ENCODE measurements at places on chromosomes 2 and 18.

DNA sequence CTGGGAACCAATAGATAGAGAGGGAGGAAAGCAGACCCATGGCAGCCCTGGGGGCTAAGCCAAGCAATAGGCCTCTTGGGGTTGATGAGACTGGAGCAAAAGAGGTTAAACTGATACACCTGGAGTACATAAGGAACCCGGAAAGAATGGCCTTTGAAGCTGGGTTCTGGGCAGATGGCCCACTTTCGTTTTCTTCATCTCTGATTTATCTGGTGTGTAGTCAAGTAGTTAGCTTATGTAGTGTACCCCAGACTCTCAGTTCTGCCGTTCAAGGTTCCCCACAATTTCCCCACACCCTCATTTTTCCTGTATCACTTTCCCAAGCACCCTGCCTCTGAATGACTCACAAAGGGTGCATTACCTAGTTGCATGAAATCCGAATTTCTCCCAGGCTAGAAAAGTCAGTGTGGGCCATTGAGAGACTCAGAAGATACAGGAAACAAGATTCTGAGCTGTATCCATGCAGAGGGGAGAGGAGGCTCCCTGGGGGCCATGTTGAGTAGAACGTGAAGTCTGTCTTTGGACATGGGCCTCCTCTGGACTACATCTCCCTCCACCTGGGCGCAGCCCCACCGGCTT is 235.0 kb downstream of the LOXHD1 start:
- DNase-seq = no peak

DNA sequence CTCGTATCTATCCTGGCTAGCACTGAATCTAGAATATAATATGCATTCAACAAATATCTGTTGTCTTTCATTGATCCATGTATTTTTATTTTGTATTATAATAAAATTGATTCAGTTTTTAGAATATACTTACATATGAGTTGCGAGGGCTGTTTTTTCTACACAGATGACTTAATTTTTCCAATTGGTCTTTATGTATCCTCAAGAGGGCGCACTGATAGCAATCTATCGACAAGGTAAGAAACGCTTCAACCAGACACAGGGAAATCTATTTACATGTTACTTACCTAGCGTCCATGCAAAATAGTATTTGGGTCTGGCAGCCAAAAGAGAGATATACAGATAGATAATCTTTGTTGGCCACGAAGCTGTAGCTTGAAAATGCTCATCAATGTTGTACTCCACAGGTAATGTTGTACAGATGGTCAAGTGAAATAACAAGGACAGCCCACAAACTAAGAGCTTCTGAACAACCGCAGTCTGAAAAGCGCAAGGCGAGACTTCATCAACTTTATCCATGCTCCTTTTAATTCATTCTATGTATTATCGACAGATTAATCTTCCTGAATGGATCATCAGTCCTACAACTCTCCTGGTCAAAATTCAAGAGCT is 35.5 kb upstream of the KIDINS220 start:
- DNase-seq = no peak

GRCh38 chr2:171530378-171530777 is 8.1 kb downstream of the CYBRD1 start:
- DNase-seq = no peak

DNA sequence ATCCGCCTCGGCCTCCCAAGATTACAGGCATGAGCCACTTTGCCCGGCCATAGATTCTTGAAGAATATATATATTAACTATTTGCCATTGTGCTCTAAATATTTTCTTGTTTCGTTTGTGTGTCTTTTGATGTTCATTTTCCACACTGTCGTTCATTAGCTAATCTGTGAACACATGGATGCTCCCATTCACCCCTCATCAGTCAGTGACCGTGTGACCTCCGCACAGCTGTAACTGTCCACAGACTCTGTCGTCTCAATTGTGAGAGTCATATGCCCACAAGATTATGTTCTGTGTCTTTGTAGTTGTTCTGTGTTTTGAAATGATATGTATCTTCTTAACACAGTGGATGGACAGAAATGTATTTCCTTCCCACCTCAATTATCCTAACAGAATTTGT is 29.6 kb downstream of the RAMP1 start:
- no peak for DNase-seq

DNA sequence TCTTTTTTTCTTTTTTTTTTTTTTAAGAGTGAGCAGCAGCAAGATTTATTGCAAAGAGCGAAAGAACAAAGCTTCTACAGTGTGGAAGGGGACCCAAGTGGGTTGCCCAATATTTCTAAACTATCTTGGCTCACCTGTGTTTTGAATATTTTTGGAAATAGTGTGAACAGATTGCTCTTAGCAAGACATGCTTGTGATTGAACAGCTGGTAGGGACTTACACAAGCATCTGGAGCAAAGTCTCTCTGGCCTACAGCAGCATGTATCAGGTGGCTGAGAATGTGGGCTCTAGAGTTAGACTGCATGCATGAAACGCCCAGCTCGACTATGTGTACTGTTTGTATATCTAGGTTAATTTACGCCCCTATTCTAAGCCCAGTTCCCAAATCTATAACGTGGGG is 40.3 kb upstream of the FBXO11 start:
- DNase-seq = no peak

- no peak for DNase-seq
These were observed 68.2 kb upstream of the MBOAT2 start for GRCh38 chr2:9071584-9072124.

DNA sequence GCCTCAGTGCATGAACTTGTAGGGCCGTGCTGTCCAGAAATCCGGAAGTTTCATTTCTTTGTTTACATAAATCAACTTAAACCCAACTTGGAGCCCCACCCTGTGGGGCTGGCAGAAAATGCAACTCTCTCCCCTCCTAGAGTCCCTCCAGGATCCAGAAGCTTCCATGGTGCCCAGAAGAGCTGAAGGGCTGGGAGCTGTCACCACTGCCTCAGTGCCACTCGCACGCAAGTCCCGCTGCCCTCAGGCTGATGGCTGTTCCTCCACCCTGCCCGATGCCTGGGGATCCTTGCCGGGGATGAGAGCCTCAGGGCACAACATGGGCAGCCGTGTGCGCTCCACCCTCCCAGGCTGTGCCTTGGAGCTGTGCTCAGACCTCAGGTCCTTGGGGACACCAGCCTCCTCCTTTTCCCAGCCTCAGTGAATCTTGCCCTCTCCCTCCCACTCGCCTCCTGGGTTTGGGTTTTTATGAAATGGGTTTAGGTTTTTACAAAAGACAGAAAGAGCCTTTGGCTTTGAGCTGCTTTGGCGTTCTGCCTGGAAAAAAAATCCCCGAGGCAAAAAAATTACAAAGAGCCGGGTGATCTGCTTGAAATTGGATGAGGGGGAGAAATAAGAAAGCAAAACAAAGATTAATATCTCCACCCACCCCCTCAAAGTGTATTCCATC is 155.2 kb downstream of the TWIST2 start:
- no peak for DNase-seq

GRCh38 chr2:223230352-223230751 is 178.4 kb downstream of the KCNE4 start:
- DNase-seq = no peak

- no peak for DNase-seq
These were observed 17.7 kb downstream of the PAX8 start for GRCh38 chr2:113260991-113261390.

GRCh38 chr2:73614997-73615396 is 27.2 kb downstream of the NAT8 start:
- no peak for DNase-seq

DNA sequence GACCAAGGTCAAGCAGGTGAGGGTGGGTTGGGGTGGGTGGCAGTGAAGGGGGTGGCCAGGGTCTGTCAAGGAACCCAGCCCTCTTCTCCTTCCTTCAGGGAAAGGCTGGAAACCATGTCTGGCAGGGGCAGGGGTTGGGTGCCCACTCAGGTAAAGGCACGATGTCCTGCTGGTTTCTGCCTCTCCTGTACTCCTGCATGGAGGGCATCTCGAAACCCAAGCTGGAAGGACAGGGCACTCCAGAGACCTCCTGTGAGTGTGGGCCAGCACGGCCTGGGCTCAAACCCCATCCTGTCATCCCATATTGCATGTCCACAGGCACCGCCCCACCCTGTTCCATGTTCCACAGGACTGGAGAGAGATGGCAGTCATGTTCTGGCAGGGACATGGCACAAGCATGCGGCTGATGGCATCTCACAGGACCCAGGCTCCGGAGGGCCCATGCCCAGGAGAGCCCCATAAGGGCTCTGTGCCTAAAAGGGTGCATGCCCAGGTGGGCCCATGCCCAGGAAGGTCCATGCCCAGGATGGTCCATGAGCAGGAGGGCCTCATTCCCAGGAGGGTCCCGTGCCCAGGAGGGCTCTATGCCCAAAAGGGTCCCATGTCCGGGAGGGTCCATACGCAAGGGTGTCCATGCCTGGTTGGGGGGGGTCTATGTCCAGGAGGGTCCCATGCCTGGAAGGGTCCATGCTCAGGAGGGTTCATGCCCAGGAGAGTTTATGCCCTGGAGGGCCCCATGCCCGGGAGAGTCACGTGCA is 6.4 kb downstream of the GPR35 start:
- no peak for DNase-seq

DNA sequence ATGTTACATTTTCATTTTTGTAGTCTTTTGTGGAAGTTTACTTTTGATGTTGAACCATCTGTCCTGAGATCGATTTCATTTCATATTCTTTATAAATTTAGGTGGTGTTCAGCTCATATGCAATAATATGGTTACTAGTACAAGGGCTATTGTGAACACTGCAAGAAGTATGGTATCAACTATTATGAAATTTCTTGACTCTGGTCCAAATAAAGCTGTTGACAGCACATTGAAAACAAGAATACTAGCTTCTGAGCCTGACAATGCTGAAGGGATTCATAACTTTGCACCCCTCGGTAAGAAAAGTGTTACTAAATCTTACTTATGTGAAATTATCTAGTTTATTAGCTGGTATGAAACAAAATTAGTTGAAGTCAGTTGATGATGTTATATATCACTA is 124.9 kb upstream of the TTC27 start:
- no peak for DNase-seq

GRCh38 chr2:218960309-218961165 is 1.1 kb downstream of the CDK5R2 start:
- DNase-seq = no peak

DNA sequence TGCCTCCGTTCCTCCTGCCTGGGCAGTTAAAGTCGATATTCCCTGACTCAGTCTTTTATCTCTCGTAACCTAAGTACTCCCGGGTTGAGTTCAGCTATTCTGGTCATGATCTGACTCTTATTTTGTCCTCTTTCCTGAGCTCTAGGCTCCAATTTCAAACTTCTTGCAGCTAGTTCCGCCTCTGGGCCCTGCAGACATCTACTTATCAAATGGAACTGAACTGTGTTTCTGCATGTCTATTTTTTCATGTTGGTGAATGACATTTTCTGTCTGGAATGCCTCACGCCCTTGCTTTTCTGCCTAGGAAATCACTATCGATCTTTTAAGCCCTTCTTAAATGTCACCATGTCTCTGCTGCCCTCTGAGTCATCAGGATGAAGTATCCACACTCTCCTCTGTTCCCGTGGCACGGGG is 101.5 kb downstream of the VAPA start:
- DNase-seq = no peak

GRCh38 chr18:33837191-33837590 is 259.2 kb downstream of the ASXL3 start:
- DNase-seq = no peak

GRCh38 chr18:58805467-58806187 is 59.0 kb upstream of the ZNF532 start:
- no peak for DNase-seq

- DNase-seq = no peak
These were observed 1.1 kb downstream of the ID2 start for GRCh38 chr2:8682719-8683667.

DNA sequence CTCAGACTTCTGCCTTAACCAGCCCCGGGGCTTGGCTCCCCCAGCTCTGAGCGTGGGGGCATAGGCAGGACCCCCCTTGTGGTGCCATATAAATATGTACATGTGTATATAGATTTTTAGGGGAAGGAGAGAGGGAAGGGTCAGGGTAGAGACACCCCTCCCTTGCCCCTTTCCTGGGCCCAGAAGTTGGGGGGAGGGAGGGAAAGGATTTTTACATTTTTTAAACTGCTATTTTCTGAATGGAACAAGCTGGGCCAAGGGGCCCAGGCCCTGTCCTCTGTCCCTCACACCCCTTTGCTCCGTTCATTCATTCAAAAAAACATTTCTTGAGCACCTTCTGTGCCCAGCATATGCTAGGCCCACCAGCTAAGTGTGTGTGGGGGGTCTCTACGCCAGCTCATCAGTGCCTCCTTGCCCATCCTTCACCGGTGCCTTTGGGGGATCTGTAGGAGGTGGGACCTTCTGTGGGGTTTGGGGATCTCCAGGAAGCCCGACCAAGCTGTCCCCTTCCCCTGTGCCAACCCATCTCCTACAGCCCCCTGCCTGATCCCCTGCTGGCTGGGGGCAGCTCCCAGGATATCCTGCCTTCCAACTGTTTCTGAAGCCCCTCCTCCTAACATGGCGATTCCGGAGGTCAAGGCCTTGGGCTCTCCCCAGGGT is 5.5 kb downstream of the CTDSP1 start:
- no peak for DNase-seq

GRCh38 chr18:58054041-58054781 is 10.2 kb downstream of the NEDD4L start:
- no peak for DNase-seq

DNA sequence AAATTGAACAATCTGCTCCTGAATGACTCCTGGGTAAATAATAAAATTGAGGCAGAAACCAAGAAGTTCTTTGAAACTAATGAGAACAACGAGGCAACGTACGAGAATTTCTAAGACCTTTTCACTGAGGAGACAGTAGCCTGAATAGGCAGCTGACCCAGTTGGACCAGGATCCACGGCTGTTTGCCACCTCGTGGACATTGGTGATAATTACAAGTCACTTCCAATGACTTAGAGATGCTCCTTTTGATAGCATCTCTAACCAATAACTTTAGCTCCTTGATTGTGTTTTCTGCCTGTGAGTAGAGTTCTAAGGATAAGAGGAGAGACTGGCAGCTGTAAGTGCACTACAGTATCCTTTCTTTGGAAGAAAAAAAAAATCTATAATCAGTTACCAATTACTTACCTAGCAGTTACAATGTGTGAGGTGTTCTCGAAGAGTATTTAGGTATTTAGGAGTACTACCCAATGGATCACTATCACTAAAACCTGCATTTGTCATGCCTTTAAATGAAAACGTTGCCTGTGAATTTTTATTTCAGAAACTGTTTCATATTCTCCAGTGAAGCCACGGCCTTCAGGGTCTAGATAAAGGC is 31.3 kb upstream of the CNTNAP5 start:
- DNase-seq = no peak

DNA sequence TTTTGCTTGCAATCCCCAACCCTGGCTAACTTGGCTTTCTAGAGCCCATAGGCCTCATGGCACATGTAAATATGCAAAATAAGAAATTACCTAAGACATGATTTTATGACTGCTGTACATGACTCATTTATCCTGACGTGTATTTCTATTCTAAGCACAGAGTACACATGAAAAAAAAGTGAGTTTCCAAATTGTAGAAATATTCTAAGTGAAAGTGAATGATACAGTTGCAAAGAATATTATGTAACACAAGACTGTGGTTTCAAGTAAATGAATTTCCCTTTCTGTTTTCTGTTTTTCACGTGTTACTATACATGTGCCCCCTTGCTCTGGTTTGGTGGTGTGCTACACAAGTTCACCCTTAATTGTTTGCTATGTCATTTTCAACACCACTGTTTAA is 162.4 kb downstream of the LRP1B start:
- no peak for DNase-seq
